Lung (tissue), 17 donors: ENCODE measurements at places on chromosomes 7 and 10.
A peak's percentile ranks its signal among the peaks of the same experiment; 100 is the strongest.

GRCh38 chr7:41574377-41574776 is 128.5 kb downstream of the INHBA start:
- no peak for DNase-seq

GRCh38 chr7:129765352-129765751 is 153.8 kb downstream of the NRF1 start:
- no peak for DNase-seq

- no peak for DNase-seq
Observed at GRCh38 chr10:1173091-1173490, 116.9 kb downstream of the WDR37 start.

DNA sequence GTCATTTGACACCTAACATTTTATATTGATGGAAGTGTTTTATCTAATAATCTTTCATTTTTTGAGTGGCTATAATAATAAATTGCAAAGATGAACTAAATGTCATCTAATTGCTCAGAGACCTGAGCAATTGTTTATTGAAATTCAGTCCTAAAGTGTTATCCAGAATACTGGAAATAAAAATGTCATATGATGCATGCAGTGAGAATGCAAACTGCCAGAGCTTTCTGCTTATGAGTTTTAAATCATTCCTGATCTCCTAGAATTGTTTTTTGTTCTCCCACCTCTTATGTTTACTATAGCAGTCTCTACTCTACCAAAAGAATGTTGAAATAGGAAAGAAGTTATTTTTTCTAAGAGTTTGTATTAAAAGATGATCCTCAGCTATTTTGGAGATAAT is 116.7 kb downstream of the FOXP2 start:
- no peak for DNase-seq

DNA sequence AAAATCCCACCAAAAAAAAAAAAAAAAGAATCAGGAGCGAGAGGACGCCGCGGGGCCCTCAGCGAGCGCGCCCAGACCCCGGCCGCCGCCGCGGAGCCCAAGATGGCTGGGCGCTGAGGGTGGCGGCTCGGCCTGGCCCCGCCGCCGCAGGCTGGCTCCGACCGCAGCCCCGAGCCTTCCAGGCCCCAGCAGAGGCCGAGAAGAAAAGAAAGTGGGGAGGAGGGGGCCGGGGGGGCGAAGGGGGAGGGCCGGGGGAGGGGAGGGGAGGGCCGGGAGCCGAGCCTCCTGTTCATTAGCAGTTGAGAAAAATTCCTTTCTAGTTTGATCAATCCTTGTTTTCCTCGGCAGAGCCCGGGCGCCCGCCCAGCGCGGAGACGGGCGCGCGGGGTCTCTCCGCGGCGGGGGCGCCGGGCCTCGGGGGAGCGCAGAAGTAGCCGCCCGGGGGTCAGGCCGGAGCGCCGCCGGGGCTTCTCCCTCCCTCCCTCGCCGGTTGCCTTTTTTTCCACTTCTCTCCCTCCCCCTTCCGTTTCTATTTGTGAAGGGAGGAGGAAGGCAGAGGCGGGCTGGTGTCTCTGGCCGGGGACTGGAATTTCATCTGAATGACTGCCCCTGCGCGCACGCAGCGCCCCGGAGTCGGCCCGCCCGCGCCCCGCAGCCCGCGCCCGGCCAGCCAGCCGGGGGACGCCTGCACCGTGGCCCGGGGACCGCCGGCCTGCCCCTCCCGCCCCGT is 778 bp upstream of the TRIM8 start:
- peak; percentile 86 for DNase-seq

DNA sequence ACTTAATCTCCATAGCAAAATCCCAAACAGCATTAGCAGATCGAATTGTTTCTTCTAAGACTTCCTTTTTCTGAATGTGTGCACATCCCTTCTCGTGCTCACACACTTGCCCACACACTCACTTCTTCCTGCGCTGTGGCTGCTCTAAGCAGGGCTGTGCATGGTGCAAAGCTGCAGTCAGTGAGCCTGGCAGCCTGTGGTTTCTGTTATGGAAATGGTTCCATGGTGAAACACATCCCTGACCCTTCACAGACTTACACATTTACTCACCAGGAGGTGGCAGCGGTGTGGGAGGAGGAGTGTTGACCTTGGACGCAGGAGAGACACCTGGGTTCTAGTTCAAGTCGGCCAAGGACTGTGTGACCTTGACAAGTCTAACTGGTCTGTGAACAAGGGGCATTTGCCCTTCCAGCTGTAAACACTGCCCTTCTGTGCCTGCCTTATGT is 24.9 kb downstream of the MTURN start:
- DNase-seq, result no peak
